ENCODE measurements at places on chromosomes 2 and 18. TPM values are rescaled to one million over a fixed set of nuclear protein-coding genes. Genes with fewer than 3 reads are reported as not detected.
A peak's percentile ranks its signal among the peaks of the same experiment; 100 is the strongest.

The DHRS9 gene
- total RNA-seq = 0.32 TPM

The IL1R1 gene
- total RNA-seq = 289 TPM

- no peak for DNase-seq
Observed at GRCh38 chr2:104678181-104678580, 175.7 kb upstream of the POU3F3 start.

The CYB5A gene
- 76.6 TPM for total RNA-seq

DNA sequence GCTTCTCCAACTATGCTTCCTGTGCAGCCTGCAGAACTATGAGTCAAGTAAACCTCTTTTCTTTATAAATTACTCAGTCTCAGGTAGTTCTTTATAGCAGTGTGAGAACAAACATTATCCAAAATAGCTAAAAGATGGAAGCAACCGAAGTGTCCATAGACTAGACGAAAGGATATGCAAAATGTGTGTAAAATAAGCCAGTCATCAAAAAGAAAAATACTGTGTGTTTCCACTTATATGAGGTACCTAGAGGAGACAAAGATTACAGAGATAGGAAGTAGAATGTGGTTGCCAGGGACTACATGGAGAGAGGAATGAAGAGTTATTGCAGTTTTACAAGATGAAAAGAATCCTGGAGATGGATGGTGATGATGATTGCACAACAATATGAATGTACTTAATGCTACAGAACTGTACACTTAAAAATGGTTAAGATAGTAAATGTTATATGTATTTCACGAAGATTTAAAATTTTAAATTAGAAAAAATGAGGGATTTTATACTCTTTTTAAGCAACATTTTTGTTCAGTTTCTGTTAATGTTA is 99.3 kb upstream of the FN1 start:
- DNase-seq = no peak

GRCh38 chr2:228848638-228849037 is 422.4 kb downstream of the PID1 start:
- DNase-seq = no peak

The AP1S3 gene
- total RNA-seq = 7.7 TPM

- DNase-seq = peak; percentile 46
Observed at GRCh38 chr2:42910645-42911405, 118.4 kb upstream of the HAAO start.

DNA sequence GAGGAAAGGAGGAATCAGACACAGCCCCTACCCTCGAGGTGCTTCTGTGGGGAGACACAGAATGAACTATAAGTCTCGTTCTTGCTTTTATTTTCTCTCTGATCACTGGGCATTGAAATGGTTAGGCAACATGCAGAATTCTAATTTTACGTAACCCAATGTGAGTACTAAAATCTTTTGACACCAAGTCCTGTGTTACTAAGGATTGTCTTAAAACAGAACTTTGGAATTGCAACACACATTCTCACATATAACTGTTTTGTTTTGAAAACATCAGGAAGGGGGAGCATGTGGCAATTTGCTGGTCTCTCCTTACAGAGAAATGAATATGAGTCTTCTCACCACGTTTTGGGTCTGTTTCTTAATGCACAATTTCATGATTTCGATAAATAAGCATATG is 23.6 kb upstream of the SULT1C4 start:
- no peak for DNase-seq

DNA sequence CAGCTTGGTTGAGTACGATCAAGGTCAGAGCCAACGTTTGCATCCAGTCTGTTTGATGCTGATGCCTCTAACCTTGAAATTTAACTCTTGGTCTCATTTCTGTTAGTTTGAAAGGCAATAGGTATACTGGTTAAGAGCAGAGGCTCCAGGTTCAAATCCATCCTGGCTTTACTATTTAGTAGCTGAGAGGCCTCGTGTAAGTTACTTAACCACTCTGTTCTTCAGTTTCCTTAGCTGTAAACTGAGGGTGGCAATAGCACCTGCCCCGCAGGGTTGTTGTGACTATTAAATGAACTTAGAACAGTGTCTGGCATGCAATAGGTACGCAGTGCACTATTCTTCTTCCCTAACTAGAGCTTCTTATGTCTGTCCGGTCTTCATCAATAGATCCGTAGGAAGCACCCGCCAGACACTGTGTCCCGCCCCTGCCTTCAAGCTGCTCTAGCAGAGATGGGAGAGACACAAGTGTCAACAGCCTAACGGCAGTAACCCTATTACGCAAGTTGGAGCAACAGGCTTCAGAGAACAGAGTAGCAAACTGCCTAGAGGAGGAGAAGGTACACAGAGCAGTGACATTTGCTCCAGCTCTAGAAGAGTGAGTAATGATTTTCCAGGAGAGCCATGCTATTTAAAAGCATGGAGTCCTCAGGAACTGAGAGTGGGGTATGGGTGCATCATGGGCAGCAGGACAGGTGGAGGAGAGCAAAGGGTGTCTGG is 62.7 kb upstream of the ST3GAL5 start:
- no peak for DNase-seq

DNA sequence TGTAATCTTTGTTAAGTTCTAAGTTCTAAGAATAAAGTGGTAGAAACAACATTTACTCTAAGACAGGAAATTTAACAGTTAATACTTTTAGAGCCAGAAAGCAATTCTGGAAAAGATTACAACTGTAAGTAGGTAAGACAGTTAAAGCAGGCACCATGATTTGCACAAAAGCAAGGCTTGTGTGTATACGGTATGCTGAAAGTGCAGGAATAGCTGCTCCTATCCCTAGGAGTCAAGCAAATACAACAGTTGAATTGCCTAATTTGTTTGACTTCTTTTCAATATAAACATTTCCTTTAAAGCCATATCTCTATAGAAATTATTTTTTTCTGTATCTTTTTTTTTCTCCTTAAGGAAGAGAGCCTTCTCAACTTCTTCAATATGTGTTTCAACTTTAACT is 116.4 kb downstream of the KCNJ3 start:
- DNase-seq = no peak

DNA sequence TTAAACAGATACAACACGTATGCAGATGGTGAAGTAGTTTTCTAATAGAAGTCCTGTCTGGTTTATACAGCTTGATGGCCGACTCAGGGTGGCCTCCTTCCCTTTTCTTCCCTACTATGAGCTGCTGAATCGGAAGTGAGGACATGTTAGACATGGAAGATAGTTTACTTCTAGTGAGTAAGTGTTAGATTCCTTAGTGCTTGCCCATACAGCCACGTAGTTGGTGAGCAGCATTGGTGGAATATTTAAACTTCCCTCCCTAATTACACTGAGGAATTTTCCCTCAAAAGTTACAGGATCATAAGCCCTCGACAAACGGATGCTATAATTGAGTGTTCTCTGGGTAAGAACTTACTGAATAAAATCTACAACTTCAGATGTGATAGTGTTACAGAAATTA is 52.1 kb downstream of the RHBDD1 start:
- DNase-seq = no peak

The PTPN18 gene
- 93.6 TPM for total RNA-seq

- no peak for DNase-seq
Observed at GRCh38 chr18:72830109-72830508, 37.7 kb downstream of the NETO1 start.

The BCL11A gene
- total RNA-seq = 14.6 TPM

DNA sequence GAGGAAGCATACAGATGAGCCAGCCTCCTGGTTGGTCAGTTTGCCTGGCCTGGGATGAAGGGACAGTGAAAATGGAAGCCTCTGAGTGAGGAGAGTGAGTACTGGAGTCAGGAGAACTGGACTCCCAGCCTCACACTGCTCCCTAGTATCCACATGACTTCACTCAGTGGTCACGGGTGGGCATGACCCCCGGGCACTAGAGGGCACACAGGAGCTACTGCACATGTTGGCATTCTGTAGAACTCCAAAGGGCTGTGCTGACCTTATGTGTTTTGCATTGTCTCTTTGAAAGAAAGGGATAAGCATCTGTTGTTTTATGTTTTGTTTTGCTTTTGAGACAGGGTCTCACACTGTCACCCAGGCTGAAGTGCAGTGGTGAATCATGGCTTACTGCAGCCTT is 23.7 kb downstream of the NCAPH start:
- DNase-seq = no peak

GRCh38 chr2:13114391-13114790 is 397.7 kb downstream of the TRIB2 start:
- DNase-seq = no peak

GRCh38 chr18:24999650-25000267 is 352.2 kb downstream of the ZNF521 start:
- no peak for DNase-seq

DNA sequence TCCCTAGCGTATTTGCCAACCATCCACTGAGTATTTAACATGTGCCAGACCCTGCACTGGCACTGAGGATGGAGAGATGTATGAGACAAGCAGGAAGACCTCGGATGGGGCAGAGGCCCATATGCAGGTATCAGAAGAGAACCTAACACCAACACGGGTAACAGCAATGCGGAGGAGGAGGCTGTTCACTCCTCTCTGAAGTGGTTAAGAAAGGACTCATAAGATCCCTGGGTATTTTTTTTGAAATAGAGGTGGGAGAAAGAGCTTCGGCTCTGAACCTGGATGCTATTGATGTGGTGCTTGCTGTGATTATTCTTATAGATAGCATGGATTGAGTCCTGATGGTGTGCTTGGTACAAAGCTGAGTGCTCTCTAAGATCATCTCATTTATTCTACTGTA is 418.3 kb downstream of the LPIN1 start:
- DNase-seq = no peak

DNA sequence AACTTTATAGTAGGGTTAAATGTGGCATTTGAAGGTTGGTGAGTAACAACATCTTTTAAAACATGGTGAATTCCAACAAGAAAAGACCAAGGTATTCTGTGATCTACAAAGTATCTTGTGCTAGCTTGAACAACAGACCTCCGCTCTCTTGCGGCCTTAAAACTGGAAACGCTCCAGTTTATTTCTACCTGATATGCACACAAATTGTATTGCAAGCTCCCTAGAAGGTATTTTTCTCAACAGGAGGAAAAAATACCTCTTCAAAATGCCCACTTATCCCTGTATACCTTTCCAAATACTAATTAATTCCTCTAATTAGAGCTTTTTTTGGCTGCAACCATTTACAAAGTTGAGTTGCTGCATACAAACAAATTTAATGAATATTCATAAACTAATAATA is 69.5 kb downstream of the KCNH7 start:
- no peak for DNase-seq

DNA sequence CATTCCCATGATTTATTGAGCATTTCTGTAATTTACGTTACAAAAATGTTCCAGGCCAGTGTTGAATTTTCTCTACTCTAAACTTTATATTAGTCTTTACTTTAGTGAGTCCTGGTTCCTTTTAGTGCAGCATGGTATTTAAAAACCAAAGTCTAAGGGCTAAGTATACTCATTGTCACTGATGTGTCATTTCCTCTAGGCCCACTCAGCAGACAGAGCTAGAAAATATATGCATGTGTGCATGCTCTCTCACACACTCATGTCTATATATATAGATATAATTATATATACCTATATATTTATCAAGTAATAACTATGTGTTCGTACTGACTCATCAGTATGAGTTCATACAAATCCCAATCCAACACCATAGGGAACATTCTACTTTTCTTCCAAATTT is 132.5 kb upstream of the SLC8A1 start:
- DNase-seq = no peak

The NFU1 gene
- total RNA-seq = 33.4 TPM

- DNase-seq = peak; percentile 25
Observed at GRCh38 chr2:68196120-68196716, 38.5 kb downstream of the PNO1 start.

DNA sequence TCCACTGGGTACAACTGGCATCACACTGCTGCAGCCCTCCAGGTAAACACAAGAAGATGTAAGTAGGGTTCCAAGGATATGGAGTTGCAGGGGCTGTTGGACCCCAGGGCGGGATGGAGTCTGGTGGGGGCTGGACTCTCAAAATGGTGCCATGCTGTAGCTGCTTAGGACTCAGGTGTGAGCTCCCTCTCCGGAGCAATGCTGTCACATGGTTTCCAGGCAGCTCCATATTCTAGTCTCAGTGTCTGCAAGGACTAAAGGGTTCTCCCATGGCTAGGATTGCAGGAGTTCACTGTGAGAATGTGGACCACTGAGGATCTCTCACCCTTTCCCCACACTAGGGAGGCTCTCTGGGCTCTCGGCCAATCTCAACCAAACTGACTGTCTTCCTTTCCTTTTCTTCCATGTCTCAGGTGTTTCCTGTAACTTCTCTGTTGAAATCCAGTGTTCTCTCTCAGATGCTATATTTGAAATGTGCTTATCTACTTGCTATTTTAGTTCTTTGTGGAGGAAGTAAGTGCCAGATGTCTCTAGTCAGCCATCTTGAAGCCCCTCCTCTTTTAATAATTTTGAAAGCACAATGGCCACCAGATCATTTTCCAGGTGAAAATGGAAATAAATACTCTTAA is 57.6 kb downstream of the CCNT2 start:
- no peak for DNase-seq

- no peak for DNase-seq
Observed at GRCh38 chr18:9453283-9453682, 22.0 kb upstream of the RALBP1 start.

GRCh38 chr2:19488009-19488691 is 129.7 kb upstream of the OSR1 start:
- no peak for DNase-seq

GRCh38 chr2:238567067-238567855 is 140.5 kb downstream of the ASB1 start:
- DNase-seq = no peak

DNA sequence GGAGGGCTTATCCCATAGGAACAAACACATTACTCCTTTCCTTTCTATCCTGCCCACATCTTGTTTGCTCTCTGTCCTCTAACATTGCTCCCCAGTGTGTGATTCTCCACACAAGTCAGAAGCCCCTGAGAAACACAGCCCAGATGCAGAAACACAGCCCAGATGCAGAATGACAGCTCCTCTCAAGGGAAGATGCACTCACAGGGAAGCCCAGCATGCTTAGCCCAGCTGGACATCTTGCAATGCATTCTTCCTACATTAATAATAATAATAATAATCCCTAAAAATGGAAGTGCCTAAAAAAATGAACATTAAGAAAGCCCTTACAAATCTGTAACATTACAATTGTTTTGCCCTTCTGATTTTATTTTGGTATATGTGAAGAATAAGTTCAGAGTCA is 172.1 kb downstream of the CBLN2 start:
- no peak for DNase-seq

DNA sequence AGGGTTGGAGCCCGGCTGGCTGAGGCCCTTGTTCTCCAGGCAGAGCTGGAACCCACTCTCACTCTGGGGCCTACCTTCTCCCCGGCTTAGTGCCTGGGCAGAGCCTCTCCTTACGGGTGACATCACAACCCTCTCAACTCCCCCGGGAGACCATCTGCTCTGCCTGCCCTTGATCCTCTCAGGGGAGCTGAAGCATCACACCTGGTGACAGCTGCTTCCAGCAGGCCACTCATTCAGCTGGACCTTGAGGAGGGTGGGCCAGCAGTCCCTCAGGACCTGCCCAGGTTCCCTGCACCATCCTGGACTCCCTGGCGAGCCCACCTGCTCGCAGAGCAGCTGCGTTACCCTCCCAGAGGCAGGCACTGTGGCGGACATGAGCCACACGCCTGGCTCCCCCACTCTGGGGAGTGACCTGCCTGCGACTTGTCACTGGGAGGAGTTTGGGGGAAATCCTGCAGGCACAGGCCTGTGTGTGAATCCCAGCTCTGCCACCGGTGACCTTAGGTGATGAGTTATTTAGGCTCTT is 13.1 kb downstream of the HS6ST1 start:
- DNase-seq = no peak

The FHOD3 gene
- total RNA-seq = 25.1 TPM

The THSD7B gene
- total RNA-seq = 0.51 TPM

- DNase-seq = peak; percentile 62
Observed at GRCh38 chr2:36367895-36368353, 12.3 kb downstream of the CRIM1 start.

Data from prostate gland (tissue), 2 donors.